ENCODE measurements at places on chromosomes 5 and 9.

DNA sequence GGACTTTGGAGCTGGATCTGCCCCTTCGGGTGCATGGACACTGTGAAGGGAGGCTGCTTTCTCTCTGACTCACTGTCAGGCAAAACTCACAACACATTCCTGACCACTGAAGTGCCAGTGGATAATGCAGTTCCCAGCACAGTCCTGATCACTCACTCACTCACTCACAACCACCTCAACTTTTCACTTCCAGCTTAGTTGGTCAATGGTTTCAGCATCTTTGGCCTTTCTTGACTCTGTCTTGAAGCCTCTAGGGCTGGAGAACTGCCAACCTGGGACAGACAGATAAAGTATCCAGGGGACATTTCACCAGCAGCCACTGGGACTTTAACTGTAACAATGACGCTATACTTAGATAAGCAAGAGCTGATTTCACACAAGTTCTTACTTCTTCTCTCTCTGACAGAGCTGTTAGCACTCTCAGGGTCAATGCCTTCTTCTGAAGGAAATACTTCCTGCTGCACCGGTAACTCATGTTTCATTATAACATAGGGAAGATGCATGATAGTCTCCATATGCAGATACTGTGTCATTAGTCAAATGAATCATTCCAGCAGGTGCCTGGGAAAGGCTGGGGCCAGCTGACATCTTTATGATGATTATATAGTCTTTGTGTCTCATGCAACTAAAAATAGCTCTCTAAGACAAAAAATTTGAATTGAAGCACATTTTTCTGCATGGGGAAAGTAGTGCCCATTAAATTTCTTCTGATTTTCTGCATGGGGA is 499.0 kb downstream of the SEMA5A start:
- no peak for DNase-seq

- no peak for DNase-seq
Observed at GRCh38 chr5:44714871-44715561, 93.7 kb upstream of the MRPS30 start.

DNA sequence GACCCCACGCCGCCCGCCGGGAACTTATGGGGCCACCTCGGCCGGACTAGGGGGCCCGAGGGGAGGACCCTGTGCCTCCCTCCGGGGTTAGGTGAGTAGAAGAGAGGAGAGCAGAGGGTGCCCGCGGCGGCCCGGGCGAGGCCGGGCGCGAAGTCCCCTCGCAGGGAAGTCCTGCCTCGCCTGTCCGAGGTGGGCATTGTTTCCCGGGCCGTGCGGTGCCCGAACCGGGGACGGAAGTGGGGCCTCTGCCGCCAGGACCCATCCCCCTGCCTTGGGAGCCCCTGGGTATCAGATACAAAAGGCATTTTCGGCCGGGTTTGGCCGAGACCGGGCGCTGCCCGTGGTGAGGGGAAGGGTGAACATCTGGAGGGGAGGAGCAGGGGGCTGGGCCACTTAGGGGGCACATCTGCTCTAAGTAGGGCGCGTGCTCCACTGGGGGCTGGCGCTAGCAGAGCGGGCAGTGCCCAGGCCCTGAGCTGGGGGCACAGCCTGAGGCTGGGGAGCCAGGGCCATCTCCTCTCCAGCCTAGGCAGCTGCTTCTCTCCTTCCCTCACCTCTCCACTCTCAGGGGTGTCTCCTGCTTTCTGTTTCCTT is 48.2 kb downstream of the DAB2IP start:
- DNase-seq: no peak

DNA sequence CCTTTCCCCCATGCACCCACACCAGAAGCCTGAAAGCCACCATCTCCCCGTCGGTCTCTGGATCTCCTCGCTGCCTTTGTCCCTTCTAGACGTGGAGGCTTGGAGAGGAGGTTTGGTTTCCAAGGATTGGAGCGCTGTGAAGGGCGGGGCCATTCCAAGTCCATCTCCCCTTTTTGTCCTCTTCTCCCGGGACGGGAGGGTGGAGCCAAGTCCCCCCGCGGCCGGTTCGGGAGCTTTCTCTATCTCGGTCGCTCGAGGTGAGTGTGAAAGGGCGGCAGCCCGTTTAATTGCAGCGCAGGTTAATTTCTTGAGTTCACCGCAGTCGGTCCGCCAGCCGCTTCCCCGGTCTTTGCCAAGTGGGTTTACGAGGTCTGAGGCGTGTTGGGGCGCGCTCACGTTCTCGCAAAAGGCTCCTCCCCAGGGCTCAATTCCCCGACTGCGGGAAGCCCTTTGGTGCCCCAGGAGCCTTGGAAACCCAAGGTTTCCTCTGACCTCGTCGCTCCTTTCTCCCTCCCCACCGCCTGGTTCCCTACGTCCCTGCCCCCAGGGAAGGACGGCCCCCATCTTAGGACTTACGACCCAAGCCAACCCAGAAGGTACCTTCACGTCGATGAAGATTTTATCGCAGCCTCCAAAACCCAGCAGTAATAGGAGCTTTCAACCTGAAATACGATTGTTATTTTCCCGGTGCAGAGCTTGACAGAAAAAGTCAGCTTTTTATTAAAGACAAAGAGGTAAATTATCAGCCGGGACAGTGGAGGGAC is 2.8 kb upstream of the ZNF462 start:
- no peak for DNase-seq
